ENCODE measurements at places on chromosomes 1 and 21.

DNA sequence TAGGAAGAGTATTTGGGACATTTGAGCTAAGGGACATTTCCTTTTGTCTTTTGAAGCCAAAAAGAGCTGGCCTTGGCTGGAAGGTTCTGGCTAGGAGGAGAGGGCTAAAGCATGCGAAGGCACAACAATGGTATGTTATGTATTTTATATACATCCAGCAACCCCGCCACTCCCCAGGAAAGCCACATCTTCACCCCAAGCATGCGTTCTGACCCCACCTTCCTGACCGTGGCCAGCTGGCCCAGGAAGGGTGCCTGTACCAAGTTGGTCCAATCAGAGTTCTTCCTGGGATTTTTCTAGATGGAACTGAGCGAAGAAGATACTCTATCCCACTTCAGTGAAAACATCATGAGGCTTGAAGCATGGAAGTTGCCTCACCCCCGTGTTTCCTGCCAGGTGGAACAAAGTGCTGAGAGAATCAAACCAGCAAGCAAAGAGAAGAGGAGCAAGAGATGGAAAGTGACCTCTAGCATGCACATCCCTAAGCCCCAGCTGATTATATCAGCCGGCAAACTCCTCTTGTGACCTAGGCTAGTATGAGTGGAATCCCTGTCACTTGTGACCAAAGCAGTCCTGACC is 82.7 kb downstream of the BCAR3 start:
- DNase-seq = no peak

DNA sequence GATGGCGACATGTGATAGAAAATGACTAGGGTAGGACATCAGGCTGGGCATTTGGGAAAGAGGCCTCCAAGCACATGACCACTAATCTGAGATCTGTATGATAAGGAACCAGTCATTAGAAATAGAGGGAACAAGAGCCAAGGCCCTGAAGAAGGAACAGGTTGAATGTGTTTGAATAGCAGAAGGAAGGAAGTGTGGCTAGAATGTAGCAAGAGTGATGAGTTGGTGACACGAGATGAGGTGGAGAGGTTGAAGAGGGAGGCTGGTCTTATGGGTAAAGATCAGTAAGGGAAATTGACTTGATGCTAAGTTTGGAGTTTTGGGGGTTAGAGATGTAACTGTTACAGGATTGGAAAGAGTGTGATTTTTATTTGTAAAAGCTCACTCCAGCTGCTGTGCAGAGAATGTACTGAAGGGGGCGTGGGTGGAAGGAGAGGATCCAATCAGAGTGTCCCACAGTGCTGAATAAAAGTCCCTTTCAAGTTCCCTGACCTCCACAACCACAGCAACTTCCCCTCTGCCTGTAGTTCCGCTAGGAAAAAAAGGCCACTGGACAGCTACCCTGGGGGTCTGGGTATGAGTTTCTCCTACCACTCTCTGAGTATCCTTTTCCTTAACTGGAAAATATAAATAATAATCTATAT is 295.0 kb downstream of the OMA1 start:
- no peak for DNase-seq

GRCh38 chr1:161009602-161010211 is 11.2 kb downstream of the F11R start:
- no peak for DNase-seq

- no peak for DNase-seq
These were observed 2.2 kb upstream of the LAPTM5 start for GRCh38 chr1:30759718-30760281.

- no peak for DNase-seq
These were observed 311.0 kb downstream of the KCNH1 start for GRCh38 chr1:210822932-210823331.

DNA sequence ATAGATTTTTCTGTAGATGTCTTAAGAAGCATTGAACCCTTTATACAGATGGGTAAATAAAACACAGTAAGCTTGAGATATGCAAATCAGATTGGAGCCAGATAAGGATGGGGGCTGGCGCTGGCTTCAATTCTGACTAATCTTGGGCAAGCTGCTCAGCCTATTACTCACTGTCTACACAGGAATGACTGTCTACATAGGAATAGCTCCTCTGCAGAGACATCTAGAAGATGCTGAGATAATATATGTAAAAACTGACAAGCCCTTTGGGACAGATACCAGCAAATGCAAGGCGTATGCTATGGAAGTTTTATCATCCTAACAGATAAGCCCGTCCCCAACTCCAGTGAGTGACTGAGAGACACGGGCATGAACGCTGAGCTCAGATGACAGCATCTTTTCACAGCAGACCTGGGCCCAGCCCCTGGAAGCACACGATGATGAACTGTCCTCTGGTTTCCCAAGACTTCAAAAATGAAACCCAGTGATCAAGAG is 1.7 kb downstream of the CLDN14 start:
- DNase-seq = no peak

GRCh38 chr1:168719306-168720111 is 9.5 kb downstream of the DPT start:
- DNase-seq = no peak

DNA sequence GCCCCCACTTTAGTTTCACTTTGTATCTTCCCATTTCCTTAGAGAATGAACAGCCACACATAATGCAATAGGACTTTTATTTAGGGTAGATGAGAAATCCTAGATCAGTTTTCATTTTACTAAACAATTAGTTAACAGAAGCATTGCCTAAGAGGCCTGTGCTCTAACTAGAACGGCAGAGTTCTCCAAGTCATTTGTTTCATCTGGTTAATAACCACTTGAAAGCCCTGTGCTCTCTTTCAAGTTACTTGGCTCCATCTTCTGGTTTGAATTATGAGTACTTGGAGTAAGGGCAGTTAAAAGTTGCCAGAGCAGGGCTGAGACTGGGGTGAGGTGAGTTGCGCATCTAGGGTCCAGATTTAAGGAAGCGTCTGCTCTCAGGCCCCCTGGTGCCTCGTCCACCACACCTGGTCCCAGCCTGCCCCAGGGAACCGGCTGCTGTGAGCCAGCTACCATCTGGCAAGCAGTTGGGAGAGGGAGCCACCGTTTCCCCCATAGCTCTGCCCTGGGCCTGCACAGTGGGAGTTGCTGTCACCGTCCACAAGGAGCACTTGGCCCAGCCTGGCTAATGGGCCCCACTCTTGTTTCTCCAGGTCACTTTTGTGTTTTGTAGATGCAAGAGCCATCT is 18.1 kb upstream of the SLC44A3 start:
- DNase-seq = no peak

DNA sequence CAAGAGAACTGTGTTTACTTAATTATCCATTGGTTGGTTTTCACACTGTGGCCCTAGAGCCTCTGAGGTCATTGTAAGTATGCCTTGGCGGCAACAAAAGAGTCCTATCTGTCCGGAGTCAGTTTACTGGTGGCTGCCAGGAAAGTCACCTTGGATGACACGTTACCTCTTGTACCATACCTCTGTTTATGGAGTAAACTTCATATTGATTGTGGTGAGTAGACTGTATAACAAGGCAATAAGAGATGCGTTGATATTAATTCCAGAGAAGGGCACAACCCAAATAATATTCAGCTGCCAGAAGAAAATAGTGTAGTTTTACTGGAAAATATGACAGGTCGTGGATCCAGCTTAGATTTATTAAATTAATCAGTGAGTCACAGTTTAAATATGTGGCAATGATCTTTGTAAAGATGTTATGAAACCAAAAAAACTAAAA is 20.4 kb upstream of the KIF14 start:
- DNase-seq = no peak

DNA sequence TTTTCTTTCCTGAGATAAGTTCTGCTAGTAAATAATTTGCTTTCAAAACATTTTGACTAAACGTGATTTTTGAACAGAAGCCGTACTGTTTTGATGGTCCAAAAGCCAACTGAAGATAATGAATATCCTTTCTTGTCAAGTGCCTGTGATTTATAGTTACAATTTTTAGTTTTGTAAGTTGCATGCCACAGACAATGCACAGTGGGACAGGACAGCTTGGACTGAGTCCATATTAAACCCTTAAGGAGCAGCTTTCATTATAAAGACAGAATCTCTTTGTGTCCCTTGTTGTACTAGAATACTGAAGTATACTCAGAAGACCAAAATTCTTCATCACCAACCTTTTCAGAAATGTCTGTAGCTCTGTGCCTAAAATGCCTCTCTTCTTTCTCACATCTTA is 92.2 kb downstream of the LTN1 start:
- DNase-seq = no peak

- no peak for DNase-seq
These were observed 24.5 kb downstream of the SRSF4 start for GRCh38 chr1:29157269-29157601.

- no peak for DNase-seq
These were observed 21.1 kb upstream of the EPHB2 start for GRCh38 chr1:22689505-22689904.

GRCh38 chr1:87336623-87337067 is 8.0 kb downstream of the LMO4 start:
- no peak for DNase-seq

GRCh38 chr1:244628789-244629188 is 24.1 kb upstream of the DESI2 start:
- no peak for DNase-seq

GRCh38 chr1:226428348-226428747 is 20.5 kb upstream of the PARP1 start:
- no peak for DNase-seq

GRCh38 chr21:28541371-28542112 is 451.1 kb downstream of the LTN1 start:
- no peak for DNase-seq

GRCh38 chr1:41890825-41891198 is 27.9 kb downstream of the HIVEP3 start:
- no peak for DNase-seq

- DNase-seq = no peak
These were observed 191.8 kb downstream of the TPR start for GRCh38 chr1:186183219-186183618.

- DNase-seq = no peak
These were observed 4.2 kb upstream of the DNAJC28 start for GRCh38 chr21:33495743-33496142.

DNA sequence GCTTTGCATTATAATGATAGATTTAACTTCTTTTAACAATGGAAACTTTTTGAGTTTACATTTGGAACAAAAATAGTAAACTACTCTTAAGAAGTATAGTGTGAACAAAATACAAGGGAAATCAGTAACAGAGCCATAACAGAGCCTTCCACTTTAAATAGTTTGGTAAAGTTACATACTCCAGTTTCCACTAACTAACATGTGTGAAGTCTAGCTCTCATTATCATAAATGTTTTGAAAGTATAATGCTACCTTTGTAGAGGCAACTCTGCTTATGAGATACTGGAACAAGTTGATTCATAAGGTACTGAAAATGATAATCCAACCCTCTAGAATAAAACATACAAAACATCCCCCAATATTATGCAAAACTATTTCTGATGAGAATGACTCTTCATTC is 1155.1 kb upstream of the ADGRL2 start:
- DNase-seq = no peak

GRCh38 chr1:181531951-181532600 is 48.8 kb downstream of the CACNA1E start:
- no peak for DNase-seq
